ENCODE measurements at places on chromosomes 7 and 10.

DNA sequence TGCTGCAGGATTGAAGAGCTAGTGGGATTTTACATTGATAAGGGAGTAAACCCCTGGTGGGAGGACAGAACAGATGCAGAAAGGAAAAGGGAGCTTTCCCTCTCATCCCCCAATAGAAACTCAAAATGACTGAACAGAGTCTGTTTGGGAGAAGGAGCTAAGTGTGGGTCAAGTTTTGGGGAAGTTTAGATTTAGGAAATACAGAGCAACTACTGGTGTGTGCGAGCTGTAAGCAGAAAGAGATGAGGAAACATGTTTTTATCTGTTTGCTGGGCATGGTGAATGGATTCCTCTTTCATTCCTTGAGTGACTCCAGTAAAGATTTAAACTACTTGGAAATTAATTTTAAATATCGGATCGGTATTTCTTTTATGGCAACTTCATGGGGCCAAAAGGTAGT lies 132.7 kb downstream of the AOAH start:
- DNase-seq = no peak

DNA sequence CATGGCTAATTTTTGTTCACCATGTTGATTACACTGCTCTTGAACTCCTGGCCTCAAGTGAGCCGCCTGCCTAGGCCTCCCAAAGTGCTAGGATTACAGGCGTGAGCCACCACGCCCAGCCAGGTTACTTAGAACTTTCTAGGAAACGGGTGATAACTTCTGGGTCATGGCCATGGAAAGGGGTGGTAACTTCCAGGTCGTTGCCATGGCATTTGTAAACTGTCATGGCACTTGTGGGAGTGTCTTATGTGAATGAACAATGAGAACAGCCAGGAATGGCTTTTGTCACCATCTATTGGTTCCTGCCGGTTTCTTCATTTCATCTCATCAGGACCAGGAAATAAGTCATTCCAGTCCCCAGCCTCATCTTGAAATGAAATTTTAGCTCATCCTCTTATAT lies 120.9 kb downstream of the SLC16A9 start:
- DNase-seq = no peak

DNA sequence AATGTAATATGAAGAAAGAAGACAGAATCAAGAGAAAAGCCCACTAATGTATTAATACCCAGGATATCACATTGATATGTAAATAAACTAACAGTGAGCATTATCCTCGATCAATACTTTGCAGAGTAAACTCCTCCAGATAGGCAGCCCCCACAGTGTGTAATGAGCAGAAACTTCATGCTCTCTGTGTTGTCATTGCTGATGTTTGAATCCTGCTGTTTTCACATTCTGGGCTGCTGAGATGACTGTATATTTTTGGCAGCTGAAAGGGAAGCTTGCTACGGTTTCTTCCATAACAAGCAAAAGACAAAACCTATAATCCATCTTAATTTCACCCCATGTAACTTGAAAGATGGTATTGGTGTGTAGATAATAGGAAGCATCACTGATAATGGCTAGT lies 15.3 kb upstream of the THSD7A start:
- DNase-seq = no peak

DNA sequence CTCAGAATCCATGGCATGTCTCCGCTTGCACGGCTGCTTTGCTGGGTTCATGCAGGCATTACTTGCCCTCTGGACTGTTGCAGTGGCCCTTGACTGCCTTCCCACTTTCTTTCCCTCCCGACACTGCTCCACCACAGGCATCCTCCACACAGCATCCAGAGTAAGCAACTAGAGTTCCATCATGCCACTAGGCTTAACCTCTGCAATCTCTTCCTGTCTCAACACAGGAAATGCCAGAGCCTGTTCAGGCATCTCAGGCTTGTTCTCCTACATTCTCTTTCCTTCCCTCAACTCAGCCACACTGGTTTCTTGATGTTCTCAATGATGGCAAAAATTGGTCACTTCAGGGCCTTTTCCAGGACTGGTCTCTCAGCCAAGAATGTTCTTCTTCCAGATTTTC lies 284.5 kb upstream of the KLF6 start:
- no peak for DNase-seq

- DNase-seq = no peak
Measured at GRCh38 chr7:128152721-128153120, 88.4 kb upstream of the LEP start.

DNA sequence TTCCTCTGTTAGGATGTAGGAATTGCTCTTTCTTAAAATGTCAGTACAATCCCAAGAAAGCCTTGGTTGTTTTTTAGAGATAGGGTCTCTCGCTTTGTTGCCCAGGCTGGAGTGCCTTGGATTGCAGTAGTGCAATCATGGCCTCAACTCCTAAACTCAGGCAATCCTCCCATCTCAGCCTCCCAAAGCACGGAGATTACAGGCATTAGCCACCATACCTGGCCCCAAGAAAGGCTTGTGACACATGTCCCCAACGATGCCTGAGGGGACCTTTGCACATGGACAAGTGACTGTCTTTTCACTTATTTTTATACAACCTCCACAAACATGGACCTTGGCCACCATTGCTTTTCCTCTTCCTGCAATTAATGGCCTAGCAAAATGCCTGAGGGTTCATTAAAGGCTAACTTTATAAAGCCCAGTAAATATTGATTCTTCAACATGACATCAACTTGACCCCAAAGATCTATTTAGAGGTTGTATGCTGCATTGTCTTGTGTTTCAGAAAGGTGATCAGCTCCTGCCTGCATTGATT lies 10.0 kb upstream of the SPOCK2 start:
- DNase-seq = no peak

- DNase-seq = no peak
Measured at GRCh38 chr7:65453341-65454030, 79.8 kb downstream of the ZNF92 start.

DNA sequence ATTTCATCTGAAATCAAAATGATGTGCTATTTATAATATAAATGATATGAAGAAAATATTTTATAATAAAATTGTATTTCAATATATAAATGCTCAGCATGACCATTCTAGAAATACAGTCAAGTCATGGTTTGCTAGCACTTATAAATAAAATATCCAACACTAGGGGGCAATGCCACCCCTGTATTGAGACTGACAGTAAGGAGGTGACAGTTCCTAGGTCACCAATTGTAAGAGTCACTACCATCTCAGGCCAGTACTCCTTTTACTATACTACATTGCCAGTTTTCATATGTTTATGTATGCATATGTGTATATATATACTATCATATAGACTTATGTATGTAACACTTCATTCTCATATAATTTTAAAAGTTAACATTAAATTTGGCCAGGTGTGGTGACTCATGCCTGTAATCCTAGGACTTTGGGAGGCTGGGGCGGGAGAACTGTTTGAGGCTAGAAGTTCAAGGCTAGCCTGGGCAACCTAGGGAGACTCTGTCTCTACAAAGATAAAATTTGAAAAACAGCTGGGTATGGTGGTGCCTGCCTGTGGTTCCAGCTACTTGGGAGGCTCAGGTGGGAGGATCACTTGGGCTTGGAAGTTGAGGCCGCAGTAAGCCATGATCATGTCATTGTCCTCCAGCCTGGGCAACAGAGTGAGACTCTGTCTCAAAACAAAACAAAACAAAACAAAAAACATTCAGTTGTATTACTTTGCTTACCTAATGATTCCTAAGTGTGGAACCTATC lies 2.4 kb upstream of the CNOT4 start:
- DNase-seq = no peak

GRCh38 chr10:56178210-56178609 lies 182.8 kb downstream of the ZWINT start:
- no peak for DNase-seq

DNA sequence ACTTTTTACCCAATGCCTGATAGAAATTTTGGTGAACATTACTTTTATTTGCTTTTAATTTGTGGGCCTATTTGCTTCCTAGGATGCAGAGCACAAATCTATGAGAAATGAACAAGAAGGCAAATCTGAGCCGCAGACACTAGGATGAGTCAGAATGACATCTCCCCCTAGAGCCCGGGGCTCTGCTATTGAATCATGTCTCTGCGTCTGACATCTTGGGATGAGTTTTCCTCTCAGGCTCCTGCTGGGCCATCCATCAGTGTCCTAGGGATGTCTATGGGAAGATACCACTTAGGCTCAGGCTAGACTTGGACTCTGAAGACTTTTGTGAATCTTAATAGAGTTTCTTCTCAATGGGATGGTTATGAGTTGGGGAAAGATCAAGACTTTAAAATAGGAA lies 157.3 kb upstream of the MTPN start:
- no peak for DNase-seq

- DNase-seq = no peak
Measured at GRCh38 chr7:144885478-144885877, 49.6 kb upstream of the TPK1 start.

DNA sequence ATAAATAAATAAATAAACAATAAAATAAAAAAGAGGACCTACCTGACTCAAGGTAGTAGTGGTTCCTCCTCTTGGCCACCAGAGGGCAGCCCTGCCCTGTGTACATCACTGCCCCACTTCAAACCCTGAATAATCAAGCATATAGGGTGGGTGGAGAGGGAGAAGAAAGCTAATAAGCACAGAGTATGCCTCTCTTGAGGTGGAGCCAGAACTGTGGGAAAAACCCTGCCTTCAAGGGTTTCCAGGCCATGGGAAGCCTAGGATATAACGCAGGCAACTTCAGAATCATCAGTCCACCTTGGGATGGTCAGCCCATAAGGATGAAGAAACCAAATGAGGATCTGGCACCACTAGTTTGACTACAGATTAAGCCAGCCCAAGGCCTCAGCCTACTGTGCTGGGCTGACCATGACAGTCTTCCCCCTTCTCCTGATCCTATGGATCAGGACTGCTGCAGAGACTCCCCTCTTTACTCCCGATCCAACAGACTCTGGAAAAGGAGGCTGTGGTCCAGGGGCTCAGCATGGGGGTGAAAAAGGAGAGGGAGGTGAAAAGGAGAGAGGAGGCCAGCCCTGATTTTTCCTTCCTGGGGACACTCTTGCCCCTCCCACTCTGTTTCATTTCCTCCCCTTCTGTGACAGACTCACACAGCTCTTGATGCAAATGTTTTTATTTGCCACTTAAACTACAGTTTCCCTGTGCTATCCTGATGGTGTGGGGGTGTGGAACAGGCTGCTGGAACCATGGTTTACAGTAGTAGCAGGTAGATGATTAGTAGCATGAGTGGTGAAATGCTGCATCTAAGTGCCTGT lies 10.1 kb downstream of the AVPI1 start:
- no peak for DNase-seq

GRCh38 chr10:3090914-3091787 lies 23.8 kb downstream of the PFKP start:
- no peak for DNase-seq

DNA sequence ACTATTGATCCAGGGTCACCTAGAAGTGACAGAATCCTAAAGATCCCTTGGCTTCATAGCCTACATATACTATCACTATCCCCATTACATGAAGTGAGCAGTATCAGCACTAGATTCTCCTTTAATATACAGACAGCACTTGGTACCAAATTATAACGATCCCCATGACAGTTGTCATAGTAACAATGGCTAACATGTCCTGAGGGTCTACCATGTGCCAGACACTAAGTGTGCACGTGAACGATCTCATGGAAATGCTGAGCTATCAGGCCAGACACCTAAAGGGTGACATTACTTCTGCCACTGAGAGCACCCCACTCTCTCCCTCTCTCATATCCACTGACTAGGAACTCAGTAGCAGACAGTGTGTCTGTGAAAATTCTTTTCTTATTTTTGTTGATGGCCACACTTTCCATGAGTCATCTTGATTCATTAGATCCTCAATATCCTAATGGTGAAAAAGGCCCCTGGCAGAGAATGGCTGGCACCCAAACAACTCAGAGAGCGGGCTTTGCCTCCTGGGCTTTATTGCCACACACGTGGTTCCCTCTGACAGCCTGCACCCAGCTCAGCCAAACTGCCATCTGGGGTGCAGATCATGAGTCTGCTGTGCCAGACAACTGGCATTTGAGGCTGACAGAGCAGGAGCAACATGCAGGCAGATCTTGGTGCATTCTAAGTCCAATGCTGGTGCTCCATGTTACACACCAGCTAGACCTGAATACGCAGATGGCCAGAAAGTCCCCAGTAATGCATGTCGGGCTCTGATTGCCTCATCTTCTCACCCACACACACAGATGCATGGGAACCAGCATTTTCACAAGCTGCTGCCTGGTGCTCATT lies 176.3 kb downstream of the DGKI start:
- no peak for DNase-seq

DNA sequence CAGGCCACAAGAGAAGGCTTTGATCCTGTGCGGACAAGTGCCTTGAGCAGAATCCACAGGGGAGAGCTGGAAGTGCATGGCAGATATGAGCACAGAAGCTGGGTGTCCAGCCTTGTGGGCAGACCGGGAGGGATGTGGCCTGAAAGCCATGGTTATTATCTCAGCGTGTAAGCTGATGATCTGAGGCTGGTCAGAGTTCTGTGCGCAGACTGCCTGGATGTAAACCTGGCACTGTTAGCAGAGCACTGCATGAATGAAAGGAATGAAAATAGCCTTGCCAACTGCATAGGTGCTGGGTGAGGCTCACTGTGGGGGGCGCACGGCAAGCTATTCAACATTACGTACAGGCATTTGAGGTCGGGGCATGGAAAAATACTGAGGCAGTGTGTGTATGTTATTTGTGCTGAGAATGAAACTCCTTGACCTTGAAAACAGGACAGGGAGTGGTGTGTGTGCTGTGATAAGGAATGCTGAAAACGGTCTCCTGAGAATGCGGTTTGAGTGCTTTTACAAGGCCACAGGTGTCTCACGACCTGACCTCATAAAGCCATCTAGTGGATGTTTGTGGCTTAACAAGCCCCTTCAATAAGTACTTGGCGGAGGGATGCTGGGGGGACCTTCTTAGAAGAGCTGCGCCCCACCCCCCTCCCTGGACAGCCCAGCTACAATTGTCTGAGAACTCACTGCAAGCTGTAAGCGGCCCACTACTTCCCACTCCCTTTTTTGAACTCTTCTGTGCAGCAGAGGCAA lies 18.7 kb downstream of the AKR1C1 start:
- no peak for DNase-seq

GRCh38 chr7:42552227-42552626 lies 315.2 kb upstream of the GLI3 start:
- DNase-seq = no peak

- no peak for DNase-seq
Measured at GRCh38 chr10:63667596-63668480, 146.6 kb downstream of the REEP3 start.
